GM10248 (cell line): ENCODE measurements at places on chromosomes 16 and 17.

DNA sequence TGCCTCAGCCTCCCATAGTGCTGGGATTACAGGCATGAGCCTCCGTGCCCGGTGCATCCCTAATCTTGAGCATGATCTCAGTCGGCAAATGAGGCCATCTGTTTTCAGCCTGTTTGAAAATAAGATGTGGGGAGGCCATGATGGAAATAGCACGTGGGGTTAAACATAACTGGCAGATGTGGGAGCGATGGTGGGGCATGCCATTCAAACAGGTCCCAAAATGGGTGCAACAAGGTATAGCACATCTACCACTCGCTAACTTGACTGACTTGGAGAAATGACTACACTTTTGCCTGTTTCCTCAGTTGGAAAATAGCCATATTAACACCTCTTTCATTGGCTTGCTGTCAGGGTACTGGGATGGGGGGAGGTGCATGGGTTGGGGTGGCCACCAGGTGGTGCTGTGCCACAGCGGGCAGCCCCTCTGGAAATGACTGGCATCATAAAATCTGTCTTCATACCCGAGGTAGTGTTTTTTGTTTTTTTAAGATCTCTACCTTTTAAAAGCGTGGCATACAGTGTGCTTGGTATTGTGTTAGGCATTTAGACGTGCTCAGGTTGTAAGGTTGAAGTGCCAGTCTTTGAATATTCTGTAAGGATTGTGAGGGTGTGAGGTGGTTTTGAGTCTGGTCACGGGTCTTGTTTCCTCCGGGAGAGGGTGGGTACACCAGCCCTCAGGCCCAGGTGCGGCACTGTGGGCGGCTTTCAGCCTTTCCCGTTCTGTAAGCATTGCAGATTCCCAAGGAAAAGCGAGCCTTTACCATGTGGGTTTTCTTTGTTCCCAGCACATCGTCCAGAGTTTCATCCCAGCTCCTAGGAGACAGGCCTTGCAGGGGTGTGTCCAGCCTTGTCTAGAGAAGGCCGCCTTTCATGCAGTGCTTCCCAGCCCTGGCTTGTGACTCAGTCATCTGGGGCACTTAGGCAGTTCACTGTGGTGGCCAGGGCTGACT, 2.9 kb upstream of the TTYH2 start:
- peak; percentile 81 for DNase-seq

- DNase-seq, result no peak
Measured at GRCh38 chr17:77741109-77741508, 217.4 kb upstream of the TNRC6C start.

GRCh38 chr16:56424404-56424764, 961 bp downstream of the AMFR start:
- no peak for DNase-seq

- DNase-seq, result no peak
Measured at GRCh38 chr16:6335072-6335471, 997.6 kb upstream of the RBFOX1 start.

DNA sequence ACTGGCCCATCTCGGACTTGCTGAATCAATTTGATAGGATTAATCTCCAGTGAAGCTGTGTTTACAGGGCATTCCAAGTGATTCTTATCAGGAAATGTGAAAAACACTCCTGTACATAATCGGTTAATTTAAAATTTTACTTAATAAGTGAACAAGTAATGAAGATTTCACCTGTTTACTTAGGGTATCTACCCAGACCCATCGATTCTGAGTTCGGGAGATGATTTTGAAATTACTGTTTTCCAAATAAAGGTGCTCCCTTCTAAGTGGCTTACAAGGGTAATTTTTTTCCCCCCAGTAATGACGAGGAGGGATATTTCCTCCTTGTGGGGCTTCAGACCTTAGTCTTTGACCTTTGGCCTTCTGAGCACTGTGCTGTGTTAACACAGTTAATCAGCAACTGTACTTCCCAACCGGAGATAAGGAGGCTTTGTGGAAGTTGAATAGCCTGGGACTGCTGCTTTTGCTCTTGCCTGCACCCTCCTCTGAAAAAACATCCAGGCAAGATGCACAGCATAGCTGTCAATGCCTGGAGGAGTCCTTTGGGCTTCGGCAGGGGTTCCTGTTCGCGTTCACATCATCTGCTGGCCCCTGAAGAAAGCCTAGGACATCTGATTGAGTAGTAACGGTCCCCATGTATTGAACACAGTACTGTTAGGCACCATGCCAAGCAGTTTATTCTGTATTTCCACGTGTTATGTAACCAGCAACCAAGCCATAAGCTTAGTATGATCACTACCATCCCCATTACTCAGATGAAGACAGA, 1.8 kb downstream of the FAHD1 start:
- no peak for DNase-seq

- no peak for DNase-seq
Measured at GRCh38 chr16:64269756-64270155, 852.1 kb downstream of the CDH11 start.

- DNase-seq, result no peak
Measured at GRCh38 chr16:47458331-47458730, 2.5 kb downstream of the ITFG1 start.

GRCh38 chr17:54172096-54172984, 349.6 kb downstream of the KIF2B start:
- DNase-seq, result no peak

DNA sequence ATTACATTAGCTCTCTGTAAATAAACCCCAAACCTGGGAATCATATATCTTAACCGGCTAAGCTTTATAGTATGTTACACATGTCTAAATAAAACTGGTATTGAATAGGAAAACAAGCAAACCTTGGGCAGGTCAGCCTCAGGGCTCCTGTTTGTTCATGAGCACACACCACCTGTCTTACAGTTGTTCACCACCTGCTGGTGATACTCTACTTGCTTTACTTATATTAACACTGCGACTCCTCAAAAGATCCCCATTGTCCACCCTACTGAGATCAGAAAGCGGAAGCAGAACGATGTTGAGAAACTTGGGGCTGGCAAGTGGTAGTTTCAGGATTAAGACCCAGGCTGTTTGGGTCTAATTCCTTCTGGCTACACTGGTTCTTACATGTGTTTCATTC, 16.4 kb downstream of the CDH13 start:
- no peak for DNase-seq

DNA sequence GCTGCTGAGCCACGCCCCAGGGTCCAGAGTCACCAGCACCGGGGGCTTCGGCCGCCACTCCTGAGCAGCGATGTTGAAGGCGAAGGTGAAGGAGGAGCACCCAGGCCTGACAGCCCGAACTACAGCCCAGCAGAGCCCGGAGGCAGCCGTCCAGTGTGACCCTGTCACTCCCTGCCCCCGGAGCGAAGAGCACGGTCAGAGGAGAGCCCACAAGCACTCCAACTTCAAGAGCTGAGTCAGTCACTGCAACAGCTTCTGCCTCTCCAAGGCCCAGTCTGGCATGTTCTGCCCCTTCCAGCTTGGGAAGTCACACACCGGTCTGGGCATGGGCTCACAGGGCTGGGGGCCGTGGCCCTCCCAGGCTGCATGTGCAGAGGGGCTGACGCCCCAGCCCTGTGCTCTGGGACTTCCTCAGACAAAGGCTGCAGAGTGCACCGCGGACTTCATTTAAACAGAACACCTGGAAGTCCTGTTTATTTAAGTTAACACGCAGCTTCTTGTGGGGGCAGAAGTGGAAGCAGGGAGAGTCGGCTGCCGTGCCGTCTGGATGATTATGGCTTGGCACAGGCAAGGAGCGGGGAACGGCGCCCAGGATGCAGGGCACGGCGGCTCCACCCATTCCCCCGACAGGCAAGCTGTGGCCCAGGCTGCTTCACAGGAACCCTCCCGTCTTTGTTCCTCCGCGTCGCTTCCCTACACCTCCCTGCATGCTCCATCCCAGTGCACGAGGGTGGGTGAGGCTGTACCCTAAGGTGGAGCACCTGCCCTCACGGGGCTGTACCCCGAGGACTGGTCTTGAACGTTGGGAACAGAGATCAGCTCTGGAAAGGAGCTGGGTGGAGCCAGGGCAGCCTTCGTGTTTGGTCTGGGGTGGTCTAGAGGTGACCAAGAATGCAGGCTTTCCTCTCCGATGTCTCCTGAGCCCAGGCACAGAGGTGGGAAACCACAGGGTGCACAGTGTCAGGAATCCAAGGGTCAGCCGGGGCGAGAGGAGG, 68.9 kb upstream of the METRNL start:
- no peak for DNase-seq

GRCh38 chr17:10757647-10758046, 27.8 kb upstream of the TMEM220 start:
- no peak for DNase-seq

DNA sequence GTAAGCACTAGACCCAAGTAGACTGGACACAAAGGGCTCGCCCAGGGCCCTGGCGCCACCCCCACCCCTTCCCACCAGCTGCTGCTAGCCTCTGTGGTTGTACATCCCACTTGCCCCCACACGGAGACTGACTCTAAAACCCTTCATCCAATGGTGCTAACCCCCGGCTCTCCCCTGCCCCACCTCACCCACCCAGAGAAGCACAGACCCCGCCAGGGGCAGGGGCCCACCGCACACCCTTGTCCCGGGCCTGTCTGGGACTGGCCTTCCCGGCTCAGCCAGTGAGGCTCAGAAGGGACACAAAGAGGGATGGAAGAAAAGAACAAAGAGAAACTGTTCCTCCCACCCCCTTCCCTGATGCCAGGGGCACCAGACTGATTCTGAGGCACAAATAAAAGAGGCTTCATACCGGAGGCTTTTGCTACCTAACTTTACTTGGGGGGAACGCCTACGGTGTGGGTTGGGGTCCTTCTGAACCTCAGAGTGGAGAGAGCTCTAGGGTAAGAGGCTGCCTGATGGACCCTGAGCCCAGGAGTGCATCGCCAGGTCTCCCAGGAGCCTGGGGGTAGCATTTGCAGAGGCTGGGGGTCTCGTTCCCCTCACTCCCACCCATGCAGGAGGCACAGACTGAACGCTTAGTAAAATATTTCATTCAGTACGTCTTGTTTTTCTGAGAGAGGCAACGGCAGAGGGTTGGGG, 8.2 kb downstream of the CORO6 start:
- no peak for DNase-seq

GRCh38 chr17:17570798-17571716, 20.5 kb downstream of the PEMT start:
- no peak for DNase-seq

GRCh38 chr17:50465171-50465570, 3.5 kb downstream of the CHAD start:
- DNase-seq, result no peak

DNA sequence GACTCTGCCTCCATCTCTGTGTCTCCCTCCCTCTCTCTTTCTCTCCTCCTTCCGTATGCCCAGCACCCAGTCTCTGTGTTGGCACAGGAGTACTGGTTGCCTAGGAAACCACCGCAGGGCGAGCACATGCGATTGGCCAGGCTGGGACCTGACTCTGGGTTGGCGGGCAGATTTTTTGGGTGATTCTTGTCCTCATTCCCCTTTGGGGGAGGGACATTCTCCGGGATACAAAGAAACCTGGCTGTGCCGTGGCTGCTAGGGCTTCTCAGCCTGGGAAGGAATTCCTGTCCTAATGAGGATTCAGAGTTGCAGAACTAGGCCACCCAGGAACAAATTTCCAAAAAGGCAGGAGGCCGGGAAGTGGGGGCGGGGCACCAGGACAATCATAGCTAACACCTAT, 168.9 kb downstream of the SHISA9 start:
- DNase-seq, result no peak

GRCh38 chr17:27246537-27246936, 47.4 kb upstream of the WSB1 start:
- no peak for DNase-seq

- DNase-seq, result no peak
Measured at GRCh38 chr16:85626191-85626981, 13.3 kb downstream of the GSE1 start.

DNA sequence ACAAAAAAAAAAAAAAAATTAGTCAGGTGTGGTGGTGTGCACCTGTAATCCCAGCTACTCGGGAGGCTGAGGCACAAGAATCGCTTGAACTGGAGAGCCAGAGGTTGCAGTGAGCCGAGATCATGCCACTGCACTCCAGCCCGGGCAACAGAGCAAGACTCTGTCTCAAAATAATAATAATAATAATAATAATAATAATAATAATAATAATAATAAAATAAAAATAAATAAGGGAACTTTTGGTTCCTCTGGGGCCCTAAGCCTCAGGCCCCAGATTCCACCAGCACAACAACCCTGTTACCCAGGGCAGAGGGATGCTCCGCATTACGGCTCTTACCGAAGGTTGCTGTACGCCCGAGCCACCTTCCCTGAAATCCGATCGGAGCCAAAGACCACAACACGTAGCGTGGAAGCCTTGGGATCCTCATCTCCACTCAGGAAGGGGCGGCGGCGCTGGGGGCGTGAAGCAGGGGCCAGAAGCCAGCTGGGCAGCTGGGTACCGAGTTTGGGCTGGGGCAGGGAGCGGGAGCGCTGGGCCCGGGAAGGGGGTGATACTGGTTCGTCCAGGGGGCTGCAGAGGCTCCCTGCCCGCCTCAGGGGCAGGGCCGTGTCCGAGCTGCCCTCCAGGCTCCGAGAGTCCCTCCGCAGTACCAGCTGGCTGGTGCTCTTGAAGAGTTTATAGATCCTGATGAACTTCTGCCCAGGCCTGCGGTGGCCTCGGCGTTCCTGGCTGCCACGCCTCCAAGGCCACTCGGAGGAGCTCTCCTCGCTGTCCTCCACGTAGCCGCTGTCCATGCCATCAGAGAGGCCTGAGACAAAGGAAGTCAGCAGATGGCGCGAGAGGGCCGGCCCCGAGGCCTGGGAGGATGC, 20.6 kb upstream of the PIK3R6 start:
- no peak for DNase-seq

DNA sequence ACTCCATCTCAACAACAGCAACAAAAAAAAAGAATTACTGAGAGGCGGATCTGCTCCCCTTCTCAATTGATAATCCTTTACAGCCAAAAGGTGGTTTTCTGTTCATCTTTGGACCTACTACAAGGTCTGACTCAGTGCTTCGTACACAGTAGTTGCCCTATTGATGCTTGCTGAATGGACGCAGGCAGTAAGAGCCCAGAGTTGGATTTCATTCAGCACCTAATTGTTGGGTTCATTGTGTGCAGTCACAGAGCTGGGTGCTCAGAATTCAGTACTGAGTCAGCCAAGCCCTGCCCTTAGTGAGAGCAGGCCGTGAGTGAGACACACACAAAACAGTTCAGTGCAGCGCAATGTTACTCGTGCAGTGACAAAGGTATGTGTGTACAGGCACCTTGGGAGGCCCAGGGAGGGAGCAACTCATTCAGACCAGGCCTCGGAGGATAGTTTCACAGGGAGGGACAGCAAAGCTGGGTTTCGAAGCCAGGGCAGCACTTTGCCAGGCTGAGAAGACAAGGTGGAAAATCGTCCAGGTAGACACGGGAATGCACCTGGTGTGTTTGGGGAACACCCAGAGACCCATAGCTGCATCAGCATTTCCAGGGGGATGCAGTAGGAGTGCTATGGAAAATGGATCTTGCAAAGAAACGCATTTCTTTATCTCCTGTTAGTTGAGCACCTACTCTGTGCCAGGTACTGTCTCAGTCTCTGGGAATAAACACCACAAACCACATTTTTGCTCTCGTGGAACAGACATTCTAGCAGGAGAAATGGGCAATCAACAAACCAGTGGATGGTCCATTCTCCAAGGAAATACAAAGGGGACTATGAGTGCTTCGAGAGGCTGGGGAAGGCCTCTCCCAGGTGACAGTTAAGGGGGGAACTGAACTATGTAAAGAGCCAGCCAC, 18.1 kb upstream of the KRT17 start:
- DNase-seq, result no peak
